ENCODE measurements at places on chromosomes 2 and 18.

DNA sequence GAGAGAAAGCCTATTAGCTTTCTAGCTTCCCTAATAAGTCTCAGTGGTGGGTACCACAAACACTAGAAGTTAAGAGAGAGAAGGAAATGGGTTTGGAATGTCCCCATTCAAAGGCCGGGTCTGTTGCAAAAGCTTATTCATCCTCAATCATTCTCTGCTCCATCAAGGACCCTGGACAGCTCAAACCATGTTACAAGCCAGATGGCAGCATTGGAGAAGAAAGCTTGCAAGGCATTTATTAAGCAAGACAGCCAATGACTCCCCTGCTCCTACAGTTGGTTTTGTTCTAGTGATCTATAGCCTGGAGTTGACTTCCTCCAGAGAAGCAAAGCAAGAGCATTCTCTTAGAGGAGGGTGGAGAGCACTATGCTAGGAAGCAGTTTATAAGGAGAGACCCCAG lies 86.9 kb upstream of the LMAN1 start:
- DNase-seq = no peak

DNA sequence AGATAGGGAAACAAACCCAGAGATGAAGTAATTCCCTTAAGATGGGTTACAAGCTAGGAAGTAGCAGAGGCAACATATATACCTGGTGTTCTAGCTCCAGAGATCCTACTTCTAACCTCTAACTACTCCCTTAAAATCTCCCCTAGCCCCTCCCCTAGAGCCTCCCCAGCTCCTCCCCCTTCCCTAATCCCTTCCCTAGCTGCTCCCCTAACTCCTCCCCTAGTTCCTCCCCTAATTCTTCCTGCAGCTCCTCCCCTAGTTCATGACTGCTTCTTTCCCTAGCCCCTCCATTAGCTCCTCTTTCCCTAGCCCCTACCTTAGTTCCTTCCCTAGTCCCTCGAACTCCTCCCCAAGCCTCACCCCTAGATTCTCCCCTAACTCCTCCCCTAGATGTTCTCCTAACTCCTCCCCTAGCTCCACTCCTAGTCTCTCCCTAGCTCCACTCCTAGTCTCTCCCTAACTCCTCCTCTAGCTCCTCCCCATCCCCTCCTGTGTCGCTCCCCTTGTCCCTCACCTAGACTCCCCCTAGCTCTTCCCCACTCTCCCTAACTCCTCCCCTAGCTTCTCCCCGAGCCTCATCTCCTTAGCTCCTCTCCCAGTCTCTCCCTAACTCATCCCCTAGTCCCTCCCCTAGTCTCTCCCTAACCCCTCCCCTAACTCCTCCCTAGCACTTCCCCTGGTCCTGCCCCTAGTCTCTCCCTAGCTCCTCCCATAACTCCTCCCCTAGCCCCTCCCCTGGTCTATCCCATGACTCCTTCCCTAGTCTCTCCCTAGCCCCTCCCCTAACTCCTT lies 108.9 kb downstream of the CD226 start:
- DNase-seq = no peak

GRCh38 chr2:86139981-86140380 lies 33.9 kb downstream of the PTCD3 start:
- DNase-seq = no peak

DNA sequence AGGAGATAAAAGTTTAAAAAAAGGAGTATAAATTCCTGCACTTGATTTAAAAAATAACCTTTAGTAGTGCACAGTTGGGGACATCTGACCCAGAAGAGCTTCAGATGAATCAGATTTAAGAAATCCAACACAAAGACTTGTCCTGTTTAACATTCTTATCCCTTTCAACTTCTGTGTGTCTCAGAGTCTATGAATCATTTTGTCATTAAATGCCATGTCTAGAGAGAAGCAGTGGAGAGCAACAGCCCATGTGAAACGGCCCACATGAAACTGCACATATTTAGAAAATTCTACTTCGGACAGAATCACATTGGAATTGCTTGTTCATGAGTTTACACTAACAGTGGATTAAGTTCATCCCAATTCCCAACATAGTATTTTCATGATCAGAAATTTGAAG lies 278.6 kb downstream of the SLC8A1 start:
- no peak for DNase-seq

DNA sequence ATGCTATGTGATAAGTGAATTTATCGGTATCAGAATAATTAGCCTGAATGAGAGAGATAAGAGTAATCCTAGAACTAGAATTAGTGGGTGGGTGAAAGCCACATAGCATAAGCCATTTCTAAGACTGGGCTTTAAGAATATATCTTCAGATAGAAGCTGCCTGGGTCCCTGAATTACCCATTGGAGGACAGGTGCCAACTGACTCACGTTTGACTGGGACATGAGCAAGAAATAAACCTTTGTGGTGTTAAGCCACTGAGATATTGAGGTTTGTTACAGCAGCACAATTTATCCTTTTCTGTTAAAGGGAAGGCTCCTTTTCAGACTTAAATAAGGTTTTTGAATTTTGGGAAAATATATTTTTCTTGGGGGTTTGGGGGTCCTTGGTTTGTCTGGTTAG lies 95.9 kb downstream of the POLE4 start:
- no peak for DNase-seq

GRCh38 chr2:222301053-222301795 lies 2.4 kb upstream of the PAX3 start:
- DNase-seq = no peak

DNA sequence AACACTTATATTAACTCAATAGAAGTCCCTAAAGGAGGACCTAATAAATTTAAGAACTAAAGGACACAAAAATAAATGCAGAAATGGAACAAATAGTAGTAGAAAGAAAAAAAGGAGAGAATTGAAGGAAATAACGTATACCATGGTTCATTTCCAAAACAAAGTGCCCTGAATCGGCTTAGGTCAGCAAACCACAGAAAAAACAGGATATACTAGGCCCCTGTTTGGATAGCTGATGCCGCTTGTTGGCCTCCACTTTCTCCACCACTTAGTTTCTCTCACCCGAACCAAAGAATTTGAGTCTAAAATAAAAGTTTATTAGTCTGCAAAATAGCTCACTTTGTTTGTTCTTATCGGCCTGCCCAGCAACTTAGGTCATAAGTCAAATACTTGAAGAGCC lies 100.4 kb downstream of the HIBCH start:
- no peak for DNase-seq

GRCh38 chr2:72785517-72785916 lies 40.3 kb downstream of the EXOC6B start:
- DNase-seq = no peak

GRCh38 chr2:190079160-190079559 lies 16.6 kb upstream of the MSTN start:
- DNase-seq = no peak

GRCh38 chr18:34632321-34632720 lies 77.8 kb upstream of the DTNA start:
- no peak for DNase-seq

DNA sequence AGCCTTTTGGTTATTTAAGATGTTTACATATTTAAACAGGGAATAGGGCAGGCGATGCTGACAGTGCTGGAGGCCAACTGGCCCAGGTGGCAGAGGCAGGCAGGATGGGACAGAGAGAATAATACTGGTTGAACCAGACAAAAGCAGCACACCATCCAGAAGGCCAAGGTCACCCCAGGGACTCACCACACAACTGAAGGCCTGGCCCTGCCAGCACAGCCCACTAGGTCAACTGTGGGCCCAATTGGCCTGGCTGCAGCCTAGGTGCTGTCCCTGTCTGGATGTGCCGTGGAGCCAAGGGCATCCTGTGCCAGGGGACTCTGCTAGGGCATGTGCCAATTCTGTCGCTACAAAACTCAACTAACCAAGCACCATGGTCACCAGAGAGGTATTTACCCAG lies 69.2 kb downstream of the RNF152 start:
- no peak for DNase-seq

DNA sequence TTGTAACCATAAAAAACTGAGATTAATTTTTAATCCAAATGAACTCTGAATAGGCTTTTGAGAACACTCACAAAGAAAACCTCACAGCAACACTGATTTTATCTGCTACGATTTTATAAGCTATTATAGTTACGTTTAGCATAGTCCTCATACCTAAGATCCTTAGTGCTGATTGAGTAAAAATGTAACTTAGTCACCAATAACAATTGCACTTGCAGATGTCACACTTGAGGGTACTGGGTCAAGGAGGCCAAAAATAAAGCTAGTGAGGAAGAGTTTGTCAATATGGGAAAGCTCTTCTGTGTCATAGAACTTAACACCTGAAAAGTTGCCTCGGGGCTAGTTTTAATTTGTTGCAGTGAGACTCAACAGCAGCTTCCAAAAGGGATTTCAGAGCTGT lies 706.5 kb upstream of the FAM98A start:
- DNase-seq = no peak

GRCh38 chr2:240590681-240591111 lies 4.2 kb downstream of the CAPN10 start:
- DNase-seq = no peak

- no peak for DNase-seq
Measured at GRCh38 chr2:17877811-17878280, 621 bp upstream of the KCNS3 start.

DNA sequence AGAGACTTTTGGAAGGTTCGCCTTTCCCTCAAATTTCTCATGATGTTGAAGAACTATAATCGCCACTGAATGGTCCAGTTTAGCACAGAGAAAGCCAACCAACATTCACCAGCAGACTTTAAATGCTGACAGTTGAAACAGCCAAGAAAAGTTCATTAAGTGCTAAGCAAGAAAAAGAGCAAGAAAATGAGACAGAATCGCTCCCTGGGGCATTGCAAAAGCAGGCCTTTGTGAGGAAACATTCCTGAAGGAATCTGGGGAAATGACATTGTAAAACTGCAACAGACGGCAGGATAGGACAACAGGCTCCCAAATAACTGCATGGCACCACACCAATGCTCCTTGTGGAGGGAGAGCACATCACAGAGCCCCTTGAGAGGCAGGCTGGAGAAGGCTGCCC lies 269.3 kb upstream of the ID2 start:
- no peak for DNase-seq

DNA sequence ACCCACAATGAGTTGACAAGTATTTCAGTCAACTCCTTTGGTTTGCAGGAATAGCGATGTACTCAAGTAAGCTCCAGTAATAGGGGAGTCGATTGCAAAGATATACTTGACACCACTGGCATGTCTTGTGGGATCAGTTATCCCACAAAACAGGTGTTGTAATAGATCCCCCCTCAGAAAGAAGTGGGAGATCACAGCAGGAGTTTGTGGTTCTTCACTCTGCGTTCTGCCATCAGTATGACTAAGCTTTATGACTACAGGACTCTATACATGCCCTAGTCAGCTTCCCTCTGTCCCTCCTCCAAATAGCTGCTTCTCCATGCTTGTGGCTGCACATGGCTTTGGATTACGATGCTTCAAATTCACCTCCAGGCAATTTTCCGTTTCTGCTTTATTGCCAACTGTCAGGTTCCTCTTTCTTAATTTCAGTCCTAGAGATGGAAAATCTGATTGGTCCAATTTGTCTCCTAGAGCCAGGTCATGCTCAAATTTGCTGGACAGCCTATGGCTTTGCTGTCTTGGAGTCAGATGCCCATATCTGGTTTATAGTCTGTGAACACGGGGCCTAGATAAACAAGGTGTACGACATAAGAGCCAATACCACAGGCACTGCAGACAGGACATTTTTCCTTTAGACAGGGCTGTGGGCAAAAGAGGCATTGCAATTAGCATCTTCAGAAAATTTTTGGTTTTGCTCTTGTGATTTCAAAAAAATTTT lies 221.7 kb downstream of the PAX3 start:
- no peak for DNase-seq

DNA sequence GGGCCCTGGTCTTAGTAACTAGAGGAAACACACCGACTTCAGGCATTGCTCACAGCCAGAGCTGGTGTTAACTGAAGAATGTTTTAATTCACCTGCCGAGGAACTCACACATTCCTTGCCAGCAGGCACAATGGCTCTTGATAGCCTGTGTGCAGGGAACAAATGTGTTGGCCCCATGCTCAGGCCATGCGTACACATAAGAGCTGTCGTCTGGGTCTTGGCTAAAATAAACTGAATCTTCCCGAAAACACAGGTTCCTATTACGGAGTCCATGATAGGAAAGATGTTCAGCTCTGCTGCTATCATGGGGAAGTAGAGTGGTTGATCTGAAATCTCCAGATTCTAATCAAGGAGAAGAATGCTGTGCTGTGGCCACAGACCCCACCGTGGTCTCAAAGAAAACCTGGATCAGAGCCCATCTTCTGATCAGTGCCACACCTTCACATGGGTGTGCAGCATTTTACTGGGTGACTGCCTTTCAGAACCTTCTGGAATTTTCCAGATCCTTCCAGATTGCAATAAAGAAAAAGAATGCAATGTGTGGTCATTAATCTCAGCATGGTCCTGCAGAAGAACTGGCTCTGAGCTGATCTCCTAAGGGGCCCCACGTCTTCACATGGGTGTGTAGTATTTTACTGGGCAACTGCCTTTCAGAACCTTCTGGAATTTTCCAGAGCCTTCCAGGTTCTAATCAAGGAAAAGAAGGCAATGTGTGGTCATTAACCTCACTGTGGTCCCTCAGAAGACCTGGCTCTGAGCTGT lies 17.2 kb downstream of the MBP start:
- no peak for DNase-seq

GRCh38 chr18:58591286-58591685 lies 37.6 kb downstream of the ALPK2 start:
- no peak for DNase-seq

DNA sequence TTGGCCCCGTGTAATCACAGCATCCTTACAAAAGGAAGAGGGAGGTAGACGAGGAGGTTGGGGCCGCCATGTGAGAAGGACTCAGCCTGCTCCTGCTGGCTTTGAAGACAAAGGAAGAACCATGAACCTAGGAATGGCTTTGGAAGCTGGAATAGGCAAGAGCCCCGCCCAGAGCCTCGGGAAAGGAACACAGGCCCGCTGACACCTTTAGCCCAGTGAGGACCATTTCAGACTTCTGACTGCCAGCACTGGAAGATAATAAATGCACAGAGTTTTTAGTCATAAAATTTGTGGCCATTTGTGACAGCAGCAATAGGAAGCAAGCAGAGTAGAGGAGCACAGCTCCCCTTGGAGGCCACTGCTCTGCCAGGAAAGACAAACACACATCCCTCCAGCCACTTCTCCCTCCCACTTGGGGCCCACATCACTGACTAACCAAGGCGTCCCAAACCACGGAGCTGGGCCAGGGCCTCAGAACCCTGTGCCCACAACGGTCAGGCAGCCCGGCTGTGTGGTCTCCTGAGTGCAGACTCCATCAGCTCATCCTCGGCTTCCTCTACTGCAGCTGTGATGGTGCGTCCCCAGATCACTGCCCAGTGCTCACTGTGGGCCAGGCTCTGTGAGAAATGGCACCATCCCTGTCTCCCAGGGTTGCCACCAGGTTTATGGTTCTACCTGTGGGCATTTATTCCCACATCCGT lies 39.7 kb downstream of the TFCP2L1 start:
- DNase-seq = no peak

All from activated CD4-positive, alpha-beta T cell treated with anti-CD3 and anti-CD28 coated beads for 1 hour (primary cell).